ENCODE measurements at places on chromosomes 4 and X.

DNA sequence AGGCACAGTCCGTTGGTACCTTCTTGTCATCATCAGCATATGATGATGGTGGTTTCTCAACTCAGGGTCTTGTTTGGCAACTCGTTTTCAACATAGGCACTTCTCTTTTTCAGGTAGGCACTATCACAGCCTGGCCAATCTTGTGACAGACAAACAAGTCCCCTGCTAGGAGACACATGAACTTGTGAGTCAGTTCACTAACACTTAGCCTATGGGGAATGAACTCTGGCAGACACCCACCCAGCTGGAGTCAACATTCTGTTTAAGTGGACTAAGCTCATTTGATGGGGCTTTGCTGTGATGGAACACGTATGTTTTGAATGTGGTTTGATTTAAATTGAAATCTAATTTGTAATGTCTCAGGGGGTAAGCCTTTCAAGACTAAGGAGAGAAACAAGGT is 100.7 kb upstream of the MAMLD1 start:
- no peak for DNase-seq

DNA sequence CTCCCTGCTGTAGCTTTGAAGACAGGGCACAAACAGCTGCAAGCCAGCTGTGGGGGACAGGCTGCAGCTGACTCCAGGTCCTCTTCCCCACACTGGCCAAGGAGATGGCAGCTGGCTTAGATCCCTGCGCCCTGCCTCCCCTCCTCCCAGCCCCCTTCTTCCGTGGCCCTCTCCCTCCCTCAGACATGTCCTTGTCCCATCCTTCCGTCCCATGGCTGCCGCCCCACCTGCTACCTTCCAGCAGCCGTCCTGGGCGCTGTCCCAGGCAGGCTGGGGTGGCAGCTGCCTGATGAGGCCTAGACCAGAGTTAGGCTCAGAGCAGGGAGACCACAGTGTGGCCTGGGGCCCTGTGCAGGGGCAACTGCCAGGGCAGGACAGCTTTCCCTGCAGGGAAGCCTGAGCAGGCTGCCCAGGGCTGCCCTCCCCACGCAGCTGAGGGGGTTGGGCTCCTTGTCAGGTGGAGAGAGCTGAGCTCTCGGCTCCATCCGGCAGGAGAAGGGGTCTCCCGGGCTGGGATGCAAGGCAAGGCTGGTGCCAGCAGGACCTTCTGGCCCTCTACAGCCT is 3.3 kb upstream of the BGN start:
- DNase-seq = no peak

DNA sequence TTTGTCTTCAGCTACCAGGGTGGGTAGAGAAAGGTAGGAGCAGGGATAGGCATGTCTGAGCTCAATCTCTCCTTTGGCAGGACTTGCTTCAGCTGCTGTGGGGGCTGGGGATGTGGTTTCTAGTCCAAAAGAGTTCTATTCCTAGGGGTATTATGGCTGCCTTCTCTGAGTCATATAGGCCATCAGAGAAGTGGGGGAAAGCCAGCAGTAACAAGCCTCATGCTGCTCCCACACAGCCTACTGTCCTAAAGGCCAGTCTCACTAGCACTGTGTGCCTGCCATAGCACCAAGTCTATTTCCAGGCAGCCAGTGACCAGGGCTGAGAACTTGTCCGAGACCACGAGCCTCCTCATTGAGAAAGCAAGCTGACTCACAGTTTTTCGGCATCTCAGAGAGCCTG is 270.6 kb downstream of the DCAF12L2 start:
- DNase-seq = no peak

- no peak for DNase-seq
These were observed 156.5 kb downstream of the NHS start for GRCh38 chrX:17531500-17531899.

- no peak for DNase-seq
These were observed 68.2 kb upstream of the TAPT1 start for GRCh38 chr4:16294455-16294854.
